ENCODE measurements at places on chromosomes 16 and 17. TPM values are rescaled to one million over a fixed set of nuclear protein-coding genes. Genes with fewer than 3 reads are reported as not detected.

DNA sequence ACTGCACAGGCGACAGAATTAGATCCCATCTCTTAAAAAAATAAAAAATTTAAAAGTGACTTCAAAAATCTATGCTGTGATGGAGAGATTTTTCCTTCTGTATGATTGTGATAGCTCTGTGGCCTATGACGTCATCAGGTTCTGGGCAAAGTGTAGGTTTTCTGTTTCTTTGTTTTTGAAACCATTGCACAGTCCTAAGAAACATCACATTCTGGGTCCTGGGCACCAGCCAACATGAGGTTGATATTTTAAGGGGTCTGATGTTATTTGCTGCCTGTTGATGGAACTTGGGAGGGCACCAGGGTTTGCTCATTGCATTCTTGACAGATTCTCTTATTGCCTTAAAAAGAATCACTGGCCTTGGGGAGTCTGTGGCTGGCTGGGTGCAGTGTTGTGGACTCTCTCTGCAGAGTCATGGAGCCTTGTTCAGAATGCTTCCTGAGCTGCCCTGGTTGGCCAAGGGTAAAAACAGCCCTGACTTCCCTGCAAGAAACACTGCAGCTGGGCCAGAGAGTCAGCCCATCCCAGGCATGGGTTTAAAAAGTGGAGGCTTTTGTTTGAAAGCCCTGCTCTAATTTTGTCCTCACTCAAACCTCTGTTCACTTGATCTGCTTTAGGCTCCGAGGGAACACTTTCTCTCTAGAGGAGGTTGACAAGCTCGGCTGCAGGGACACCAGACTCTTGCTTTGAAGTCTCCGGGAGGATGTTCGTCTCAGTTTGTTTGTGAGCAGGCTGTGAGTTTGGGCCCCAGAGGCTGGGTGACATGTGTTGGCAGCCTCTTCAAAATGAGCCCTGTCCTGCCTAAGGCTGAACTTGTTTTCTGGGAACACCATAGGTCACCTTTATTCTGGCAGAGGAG is 10.5 kb upstream of the CYLD start:
- no peak for DNase-seq

- DNase-seq, result no peak
Observed at GRCh38 chr17:2181897-2182448, 121.6 kb downstream of the SMG6 start.

DNA sequence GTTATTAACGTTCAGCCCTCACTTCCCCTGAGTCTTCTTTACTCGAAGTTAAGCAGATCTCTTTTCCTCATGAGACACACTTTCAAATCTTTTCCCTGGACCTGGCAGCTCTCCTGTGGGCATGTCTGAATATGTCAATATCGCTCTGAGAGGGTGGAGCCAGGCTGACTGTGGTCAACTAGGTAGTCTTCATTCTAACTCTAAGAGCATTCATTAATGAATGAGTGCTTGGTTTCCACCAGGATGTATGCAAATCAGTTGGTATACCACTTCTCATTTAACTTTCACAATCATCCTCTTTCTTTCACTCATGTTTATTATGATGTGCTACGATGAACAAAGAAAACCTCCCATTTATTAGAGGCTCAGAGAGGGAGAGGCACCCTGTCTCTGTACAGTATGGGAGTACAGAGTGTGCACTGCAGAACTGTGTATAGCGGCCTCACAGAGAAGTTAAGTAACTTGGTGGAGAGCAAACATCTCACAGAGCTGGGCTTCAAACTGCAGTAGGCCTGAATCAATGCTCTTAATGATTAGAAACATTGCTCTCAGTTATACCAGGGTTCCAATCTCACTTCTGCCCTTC is 39.9 kb downstream of the OTOA start:
- no peak for DNase-seq

DNA sequence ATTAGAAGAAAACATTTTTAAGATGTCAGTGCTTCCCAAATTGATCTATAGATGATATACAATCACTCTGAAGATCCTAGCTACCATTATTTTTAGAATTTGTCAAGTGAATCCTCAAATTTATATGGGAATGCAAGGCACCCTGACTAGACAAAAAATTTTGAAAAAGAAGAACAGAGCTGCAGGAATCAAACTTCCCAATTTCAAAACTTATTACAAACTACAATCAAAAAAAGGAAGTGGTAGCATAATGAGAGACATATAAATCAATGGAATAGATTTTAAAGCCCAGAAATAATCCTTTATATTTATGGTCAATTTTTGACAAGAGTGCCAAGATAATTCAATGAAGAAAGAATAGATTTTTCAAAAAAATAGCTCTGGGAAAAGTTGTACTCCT is 198.3 kb upstream of the KCNJ16 start:
- no peak for DNase-seq

GRCh38 chr17:41403404-41404023 is 6.1 kb upstream of the KRT31 start:
- DNase-seq, result no peak

DNA sequence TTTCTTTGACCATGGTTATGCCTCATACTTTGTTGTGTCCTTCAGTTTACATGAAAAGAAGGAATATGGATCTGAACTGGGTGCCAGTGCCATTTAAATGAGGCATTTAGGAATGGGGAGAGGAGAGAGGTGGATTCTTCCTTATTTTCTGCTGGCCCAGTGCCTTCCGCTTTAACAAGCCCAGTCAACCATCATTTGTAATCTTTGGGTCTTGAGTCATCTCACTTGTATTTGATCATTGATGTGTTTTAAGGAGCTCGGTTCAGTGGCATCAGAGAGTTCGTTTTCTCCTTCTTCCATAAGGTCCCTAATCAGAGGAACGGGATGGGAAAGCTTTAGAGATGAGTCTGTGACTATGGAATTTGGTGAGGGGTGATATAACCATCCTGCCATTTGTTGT is 334.9 kb downstream of the WWOX start:
- DNase-seq, result no peak

GRCh38 chr16:73172241-73172972 is 124.5 kb upstream of the ZFHX3 start:
- peak; percentile 77 for DNase-seq

- DNase-seq, result no peak
Observed at GRCh38 chr17:40738553-40738952, 16.6 kb downstream of the KRT25 start.

- DNase-seq, result no peak
Observed at GRCh38 chr17:76789235-76789788, 51.4 kb downstream of the MFSD11 start.

- DNase-seq, result no peak
Observed at GRCh38 chr16:82152196-82152595, 17.8 kb downstream of the MPHOSPH6 start.

DNA sequence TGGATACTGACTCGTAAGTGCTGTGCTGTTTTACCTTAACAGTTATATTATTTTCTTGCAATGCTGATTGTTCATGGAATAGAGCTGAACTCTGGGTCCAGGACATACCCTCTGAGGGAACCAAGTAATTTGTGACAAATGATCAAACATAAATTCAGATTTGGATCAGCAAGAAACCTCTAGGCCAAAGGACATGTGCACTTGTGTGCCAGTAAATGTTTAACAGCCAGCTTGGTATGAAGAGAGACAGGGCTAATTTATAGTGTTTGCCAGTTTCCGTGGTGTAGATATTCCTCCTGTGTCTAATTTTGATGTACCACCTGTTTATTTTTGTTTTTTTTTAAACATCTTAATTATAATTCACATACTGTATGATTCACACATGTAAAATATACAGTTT is 30.8 kb upstream of the MRC2 start:
- DNase-seq, result no peak

GRCh38 chr16:18796377-18796776 is 5.0 kb downstream of the ARL6IP1 start:
- DNase-seq, result no peak

- no peak for DNase-seq
Observed at GRCh38 chr16:10622036-10622921, 41.9 kb upstream of the EMP2 start.

DNA sequence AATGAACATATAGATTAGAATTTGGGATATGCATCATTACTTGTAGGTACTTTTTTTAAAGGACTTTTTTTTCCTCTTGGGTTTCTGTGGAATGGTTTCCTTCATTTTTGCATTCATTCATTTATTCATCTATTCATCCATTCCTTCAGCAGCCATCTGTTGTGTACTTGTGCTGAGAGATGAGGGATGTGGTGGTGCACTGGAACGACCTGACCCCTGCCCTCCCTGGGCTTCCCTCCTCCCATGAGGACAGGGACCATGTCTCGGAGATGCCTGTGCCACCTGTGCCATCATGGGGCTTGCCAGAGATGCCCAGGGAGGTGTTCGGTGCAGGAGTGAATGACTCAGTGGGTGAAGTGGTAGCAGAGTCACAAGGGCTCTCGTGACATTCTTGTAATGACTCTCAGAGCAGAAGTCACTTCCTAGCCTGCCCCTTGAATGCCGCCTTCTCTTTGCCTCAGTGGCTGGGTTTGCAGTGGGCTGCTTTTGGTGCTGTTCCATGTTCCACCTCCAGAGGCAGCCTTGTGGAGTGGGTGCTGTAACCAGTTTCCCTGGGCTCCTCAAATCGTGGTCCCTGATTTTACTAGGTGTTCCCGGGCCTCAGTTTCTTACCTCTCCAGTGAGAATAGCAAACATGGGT is 43.9 kb downstream of the CLEC16A start:
- no peak for DNase-seq

GRCh38 chr16:49590166-49590871 is 216.7 kb downstream of the C16orf78 start:
- DNase-seq, result no peak

DNA sequence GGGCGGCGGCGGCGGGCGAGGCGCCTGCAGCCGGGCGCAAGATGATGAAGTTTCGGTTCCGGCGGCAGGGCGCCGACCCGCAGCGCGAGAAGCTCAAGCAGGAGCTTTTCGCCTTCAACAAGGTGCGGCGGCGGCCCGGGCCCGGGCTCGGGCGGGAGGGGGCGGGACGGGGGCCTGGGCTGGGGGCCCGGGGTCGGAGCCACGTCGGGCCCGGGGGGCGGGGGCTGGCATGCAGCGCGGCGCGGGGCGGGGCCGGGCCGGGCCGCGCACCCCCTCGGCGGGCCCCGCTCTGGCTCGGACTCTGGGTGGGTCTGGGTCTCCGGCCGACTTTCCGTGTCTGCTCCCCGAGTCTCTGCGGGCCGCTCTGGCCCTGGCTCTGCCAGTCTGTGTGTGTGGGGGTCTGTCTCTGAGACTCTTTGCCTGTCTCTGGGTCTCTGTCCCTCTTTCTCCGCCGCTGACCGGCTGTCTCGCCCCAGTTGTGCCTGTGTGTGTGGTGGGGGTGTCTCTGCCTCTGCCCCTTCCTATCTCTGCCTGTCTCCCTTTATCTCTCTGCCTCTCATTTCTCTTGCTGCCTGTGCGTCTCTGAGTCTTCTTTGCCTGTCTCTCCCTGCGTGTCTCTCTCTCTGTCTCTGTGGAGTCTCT is 328 bp downstream of the LLGL1 start:
- no peak for DNase-seq

The CHST6 gene
- total RNA-seq, result 22.2 TPM

The BIRC5 gene
- total RNA-seq, result 0.24 TPM

The DVL2 gene
- total RNA-seq, result 42.8 TPM

The SOX15 gene
- 9.3 TPM for total RNA-seq

The PLXDC1 gene
- 34.2 TPM for total RNA-seq

The ACSM2A gene
- total RNA-seq, result not detected

The SLC16A6 gene
- total RNA-seq, result 6.9 TPM

The RGS11 gene
- total RNA-seq, result 79.4 TPM

The KCNJ18 gene
- total RNA-seq, result not detected

The KRTAP3-2 gene
- total RNA-seq, result not detected

The PEMT gene
- total RNA-seq, result 21.9 TPM

All from dorsolateral prefrontal cortex (tissue), 122 donors.